ENCODE measurements at places on chromosomes 1 and 21. TPM values are rescaled to one million over a fixed set of nuclear protein-coding genes. Genes with fewer than 3 reads are reported as not detected.
A peak's percentile ranks its signal among the peaks of the same experiment; 100 is the strongest.

DNA sequence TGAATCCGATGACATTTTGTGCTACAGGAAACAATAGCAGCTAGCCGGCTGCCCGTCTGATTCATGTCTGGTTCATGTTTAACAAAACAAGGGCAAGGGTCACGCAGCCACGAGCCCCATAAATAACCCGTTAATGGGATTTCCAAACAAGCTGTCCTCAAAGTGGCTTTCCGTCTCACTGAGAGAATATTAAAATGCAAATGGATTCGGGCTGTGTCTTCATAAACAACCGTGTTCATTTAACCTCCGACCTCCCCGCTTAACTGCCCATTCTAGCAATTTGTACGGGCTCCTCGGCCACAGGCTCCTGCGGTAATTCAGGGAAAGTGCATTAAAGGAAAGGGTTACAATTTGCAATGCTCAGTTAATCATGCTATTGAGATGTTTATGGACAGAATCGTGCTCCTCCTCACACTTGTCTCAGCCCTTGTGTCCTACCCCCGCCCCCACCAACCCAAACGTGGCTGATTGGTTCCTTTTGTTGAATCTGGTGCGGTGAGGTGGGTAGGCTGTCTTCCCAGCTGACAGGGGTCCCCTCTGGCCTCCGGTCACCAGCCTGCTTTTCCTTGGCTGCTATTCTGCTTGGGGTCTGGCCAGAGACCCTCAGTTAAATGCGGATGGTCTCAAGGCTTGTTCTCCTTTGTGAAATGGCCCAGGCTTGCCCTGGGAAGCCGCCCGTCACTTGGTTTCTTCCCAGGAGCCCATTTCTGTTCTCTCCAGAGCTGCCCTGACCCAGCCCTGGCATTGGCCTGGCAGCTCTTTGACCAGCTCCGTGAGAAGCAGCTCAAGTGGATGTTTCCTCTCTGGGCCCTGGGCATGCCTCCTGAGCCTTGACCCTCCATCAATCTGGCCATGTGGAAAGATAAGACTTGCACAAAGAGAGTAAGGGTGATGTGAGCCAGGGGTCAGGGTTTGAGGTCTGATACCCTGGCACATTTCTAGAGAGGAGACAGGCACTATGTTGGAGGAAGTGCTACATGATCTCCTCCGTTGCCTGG is 200.7 kb upstream of the POU3F1 start:
- peak overlapping the region; percentile 72 for H3K4me3 ChIP-seq
- DNase-seq: peak; percentile 52
- peaks cover 2% of the 10 kb centered on the region for H3K27me3 ChIP-seq
- H3K36me3 ChIP-seq: no peaks in the 10 kb centered on the region
- H3K4me1 ChIP-seq: peaks cover 48% of the 10 kb centered on the region

- peaks cover 2% of the 10 kb centered on the region for H3K27me3 ChIP-seq
- H3K4me3 ChIP-seq: no peak overlapping the region
- no peaks in the 10 kb centered on the region for H3K36me3 ChIP-seq
- H3K4me1 ChIP-seq: no peaks in the 10 kb centered on the region
- no peak for DNase-seq
- no peak overlapping the region for H3K27ac ChIP-seq
These were observed 3.7 kb upstream of the MROH9 start for GRCh38 chr1:170931650-170932049.

- no peak for DNase-seq
- no peaks in the 10 kb centered on the region for H3K27me3 ChIP-seq
- peaks cover 8% of the 10 kb centered on the region for H3K4me1 ChIP-seq
- peak overlapping the region; percentile 70 for H3K27ac ChIP-seq
These were observed 56.8 kb downstream of the SLC30A10 start for GRCh38 chr1:219871427-219872057.

- no peaks in the 10 kb centered on the region for H3K4me1 ChIP-seq
- no peaks in the 10 kb centered on the region for H3K36me3 ChIP-seq
- no peak for DNase-seq
- no peak overlapping the region for H3K27ac ChIP-seq
- H3K4me3 ChIP-seq: no peak overlapping the region
These were observed 30.9 kb downstream of the CCN1 start for GRCh38 chr1:85611425-85611824.

DNA sequence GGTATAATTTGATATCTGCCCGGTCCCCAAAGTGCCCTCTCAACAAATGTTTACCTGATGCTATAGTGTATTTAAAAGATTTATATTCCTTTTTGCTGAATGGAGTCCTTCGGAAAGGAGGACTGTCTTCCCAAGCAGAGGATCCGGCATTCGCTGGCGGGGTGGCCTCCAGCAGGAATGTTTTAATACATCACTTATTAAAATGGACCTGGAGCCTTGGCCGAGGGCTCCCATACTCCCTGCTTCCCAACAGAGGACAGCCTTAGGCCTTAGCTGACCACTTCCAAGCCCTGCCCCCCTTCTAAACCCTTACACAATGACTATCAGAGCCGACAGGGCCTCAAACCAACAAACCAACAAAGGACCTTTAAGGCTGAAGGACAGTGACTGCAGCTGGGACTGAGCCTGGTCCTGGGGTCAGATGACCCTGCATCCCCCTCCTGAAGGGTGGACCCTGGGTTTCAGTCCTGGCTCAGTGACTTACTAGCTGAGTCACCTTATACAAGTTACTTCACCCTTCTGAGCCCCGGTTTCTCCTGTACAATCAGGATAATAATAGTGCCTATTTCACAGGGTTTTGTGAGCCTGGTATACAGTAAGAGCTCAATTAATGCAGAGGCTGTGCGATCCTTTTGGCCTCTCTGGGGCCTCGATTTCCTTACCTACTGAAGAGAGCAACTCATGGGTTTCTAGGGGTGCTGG is 5.6 kb downstream of the CAMK2N1 start:
- DNase-seq: no peak
- H3K27ac ChIP-seq: no peak overlapping the region
- H3K27me3 ChIP-seq: peaks cover 14% of the 10 kb centered on the region
- no peak overlapping the region for H3K4me3 ChIP-seq

The MIS18A gene
- 12.6 TPM for total RNA-seq

DNA sequence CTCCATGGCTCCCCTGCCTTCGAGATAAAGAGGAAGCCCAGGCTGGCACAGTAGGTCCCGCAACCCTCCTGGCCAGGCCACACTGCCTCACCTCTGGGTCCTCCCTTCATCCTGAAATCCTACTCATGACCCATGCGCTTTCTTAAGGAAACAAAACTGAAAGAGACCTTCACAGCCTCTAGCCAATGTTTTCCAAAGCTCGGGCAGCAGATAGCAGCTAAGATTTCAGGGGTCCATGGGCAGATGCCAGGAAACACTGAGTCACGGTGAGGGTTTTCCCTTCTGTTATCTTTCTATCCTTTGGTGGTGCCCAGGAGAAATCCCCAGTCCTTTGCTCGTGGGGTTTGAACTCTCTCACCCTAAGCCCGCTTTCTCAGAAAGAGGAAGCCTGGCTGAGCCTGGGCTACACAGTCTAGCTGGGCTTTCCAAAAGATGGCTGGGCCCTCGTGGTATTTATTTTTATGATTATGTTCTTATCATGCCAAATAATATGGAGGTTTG is 26.6 kb downstream of the TTC39A start:
- peak overlapping the region; percentile 52 for H3K27ac ChIP-seq
- H3K4me1 ChIP-seq: peaks cover 5% of the 10 kb centered on the region
- no peak overlapping the region for H3K4me3 ChIP-seq
- peaks cover 5% of the 10 kb centered on the region for H3K27me3 ChIP-seq
- H3K36me3 ChIP-seq: peaks cover 6% of the 10 kb centered on the region
- DNase-seq: no peak

DNA sequence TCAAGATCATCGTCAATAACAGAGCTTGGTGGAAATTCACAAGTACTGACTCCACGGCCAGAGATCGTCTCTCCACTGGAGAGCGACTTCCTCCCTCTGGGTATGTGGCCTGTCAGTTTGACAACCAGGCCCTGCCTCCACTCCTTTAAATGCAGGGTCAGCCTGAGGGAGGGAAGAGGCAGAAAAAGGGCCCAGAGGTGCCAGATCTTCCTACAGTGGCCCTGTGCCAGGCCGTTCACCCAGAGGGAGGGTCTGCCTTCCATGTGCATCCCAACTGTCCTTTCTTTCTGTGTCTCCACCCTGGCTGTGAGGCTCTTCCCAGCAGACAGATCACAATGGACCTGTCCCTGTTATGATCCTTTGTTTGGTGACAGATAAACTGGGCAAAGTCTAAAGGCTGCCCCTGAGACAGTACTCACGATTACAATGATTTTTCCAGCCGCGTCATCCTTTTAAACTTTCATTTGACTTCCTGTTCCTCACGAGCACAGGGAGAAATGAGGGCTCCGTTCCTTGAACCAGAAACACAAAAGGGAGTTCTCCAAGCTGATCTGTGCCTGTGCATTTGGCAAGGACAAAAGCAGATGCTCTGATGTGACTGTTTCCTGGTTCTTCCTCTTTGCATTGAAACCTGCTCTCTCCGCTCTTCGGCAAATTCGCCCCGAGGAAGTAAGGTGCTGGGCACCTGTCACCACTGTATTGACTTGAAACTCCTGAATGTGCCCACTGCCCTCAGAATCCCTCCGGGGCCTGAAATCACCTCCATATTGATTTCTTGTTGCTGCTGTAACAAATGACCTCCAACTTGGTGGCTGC is 126.7 kb downstream of the PGBD5 start:
- no peaks in the 10 kb centered on the region for H3K27me3 ChIP-seq
- no peaks in the 10 kb centered on the region for H3K36me3 ChIP-seq

- peaks cover 6% of the 10 kb centered on the region for H3K36me3 ChIP-seq
- no peak overlapping the region for H3K4me3 ChIP-seq
- H3K27me3 ChIP-seq: peaks cover 2% of the 10 kb centered on the region
- H3K4me1 ChIP-seq: peaks cover 25% of the 10 kb centered on the region
- no peak overlapping the region for H3K27ac ChIP-seq
These were observed 51.9 kb downstream of the IER5 start for GRCh38 chr1:181140398-181140797.

The PLA2G2C gene
- not detected for total RNA-seq

DNA sequence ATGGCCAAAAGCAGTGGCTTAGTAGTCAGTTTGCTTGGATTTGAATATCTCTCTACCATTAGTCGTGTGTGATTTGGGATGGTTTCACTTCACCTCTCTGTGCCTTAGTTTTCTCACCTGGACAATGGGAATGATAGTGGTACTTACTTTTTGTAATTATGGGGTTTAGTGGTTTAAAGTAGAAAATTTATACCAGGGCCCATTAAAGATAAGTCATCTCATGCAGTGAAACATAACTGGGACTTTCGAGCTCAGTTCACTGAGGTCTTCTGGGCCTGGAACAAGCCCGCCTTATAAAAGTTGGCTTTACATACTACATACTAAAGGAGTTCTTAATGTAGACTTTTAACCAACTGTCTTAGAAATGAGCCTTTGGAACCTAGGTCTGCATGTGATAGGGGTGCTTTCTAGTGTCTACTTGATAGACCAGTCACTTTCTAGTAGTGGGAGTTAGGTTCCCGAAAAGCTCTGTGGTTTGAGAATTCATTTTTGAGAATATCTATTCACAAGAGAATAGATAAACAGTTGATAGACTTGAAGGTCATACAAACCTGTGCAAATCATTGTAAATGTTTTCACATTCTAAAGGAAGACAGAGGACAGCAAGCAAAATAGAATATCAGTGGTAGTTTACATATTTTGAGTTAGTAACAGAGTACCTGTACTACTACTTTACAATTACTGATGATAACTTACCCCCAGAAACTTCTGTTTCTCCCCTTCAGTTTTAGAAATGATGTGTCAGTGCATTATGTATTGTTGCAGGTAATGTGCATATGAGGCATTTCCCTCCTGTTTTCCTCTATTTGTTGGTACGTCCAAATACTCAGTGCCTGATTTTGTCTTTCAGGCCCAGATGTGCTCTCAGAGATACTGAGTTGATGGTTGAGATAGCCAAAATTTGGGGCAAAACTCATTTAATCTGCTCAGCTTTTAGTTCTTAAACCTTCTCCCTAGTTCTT is 48.0 kb downstream of the DYRK1A start:
- H3K4me1 ChIP-seq: peaks cover 12% of the 10 kb centered on the region
- H3K4me3 ChIP-seq: no peak overlapping the region
- DNase-seq: no peak
- H3K27ac ChIP-seq: no peak overlapping the region

GRCh38 chr1:101846820-101847219 is 149.9 kb downstream of the OLFM3 start:
- H3K4me3 ChIP-seq: peak overlapping the region; percentile 74
- H3K4me1 ChIP-seq: peaks cover under 1% of the 10 kb centered on the region
- H3K36me3 ChIP-seq: no peaks in the 10 kb centered on the region
- no peaks in the 10 kb centered on the region for H3K27me3 ChIP-seq

GRCh38 chr1:106049595-106049994 is 1006.9 kb upstream of the PRMT6 start:
- no peak for DNase-seq
- H3K27ac ChIP-seq: no peak overlapping the region
- no peak overlapping the region for H3K4me3 ChIP-seq
- no peaks in the 10 kb centered on the region for H3K4me1 ChIP-seq
- no peaks in the 10 kb centered on the region for H3K36me3 ChIP-seq
- no peaks in the 10 kb centered on the region for H3K27me3 ChIP-seq

GRCh38 chr1:18549106-18549505 is 68.4 kb downstream of the KLHDC7A start:
- H3K36me3 ChIP-seq: peaks cover 12% of the 10 kb centered on the region
- H3K27me3 ChIP-seq: peaks cover 24% of the 10 kb centered on the region
- peak overlapping the region; percentile 83 for H3K27ac ChIP-seq
- H3K4me1 ChIP-seq: peaks cover 47% of the 10 kb centered on the region

DNA sequence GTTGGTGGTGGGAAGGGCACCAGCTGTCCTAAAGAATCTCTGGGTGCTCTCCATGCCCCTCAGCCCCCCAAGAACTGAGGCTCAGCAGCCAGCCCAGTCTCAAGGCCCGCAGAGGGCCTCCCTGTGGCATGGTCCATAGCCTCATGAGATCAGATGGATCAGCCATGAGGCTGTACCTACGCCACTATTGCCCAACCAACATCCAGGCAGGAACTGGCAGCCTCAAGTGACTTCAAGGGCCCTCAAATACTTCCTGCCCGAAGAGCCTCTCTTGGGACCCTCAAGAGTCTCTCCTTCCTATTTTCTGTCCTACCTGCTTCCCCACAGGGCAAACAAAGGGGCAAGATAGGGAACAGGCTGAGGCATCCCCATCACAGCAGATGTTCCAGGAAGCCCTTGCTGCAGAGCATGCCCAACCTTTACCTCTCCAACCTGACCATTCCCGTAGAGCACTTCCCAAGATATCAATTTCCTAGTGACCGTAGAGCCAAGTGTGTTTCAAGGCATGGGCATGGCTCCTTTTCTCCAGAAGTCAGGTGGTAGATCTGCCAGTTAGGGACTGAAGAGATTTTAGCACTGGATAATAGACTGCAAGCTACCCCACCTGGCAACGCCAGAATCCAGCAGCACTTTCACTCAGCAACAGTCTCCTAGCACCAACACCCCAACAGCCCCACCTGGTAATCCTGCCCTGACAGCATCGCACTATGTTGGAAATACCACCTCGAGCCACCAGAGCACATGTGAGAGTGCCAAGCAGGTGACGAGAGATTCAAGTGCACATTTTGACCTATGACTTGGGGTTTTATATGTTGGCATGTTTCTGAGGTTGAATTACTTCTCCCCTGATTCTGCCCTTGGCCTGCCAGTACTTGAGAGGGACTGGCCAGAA is 13.7 kb upstream of the MFSD2A start:
- DNase-seq: no peak
- no peaks in the 10 kb centered on the region for H3K27me3 ChIP-seq
- H3K4me1 ChIP-seq: no peaks in the 10 kb centered on the region
- no peak overlapping the region for H3K4me3 ChIP-seq
- H3K36me3 ChIP-seq: no peaks in the 10 kb centered on the region
- no peak overlapping the region for H3K27ac ChIP-seq

The SERINC2 gene
- total RNA-seq: 36.4 TPM
